ENCODE measurements at places on chromosomes 5 and 9. TPM values are rescaled to one million over a fixed set of nuclear protein-coding genes. Genes with fewer than 3 reads are reported as not detected.

GRCh38 chr5:89324990-89325389 is 442.0 kb upstream of the MEF2C start:
- no peak for DNase-seq

GRCh38 chr5:3139499-3139931 is 388.0 kb upstream of the IRX2 start:
- DNase-seq: no peak

The BTNL3 gene
- 0.10 TPM for total RNA-seq

The ENG gene
- total RNA-seq: 11.1 TPM

The QRFP gene
- not detected for total RNA-seq

The RANBP17 gene
- total RNA-seq: not detected

- DNase-seq: peak; percentile 63
Measured at GRCh38 chr5:143826951-143827444, 15.0 kb downstream of the HMHB1 start.

- no peak for DNase-seq
Measured at GRCh38 chr5:137263371-137264005, 235.6 kb downstream of the SPOCK1 start.

DNA sequence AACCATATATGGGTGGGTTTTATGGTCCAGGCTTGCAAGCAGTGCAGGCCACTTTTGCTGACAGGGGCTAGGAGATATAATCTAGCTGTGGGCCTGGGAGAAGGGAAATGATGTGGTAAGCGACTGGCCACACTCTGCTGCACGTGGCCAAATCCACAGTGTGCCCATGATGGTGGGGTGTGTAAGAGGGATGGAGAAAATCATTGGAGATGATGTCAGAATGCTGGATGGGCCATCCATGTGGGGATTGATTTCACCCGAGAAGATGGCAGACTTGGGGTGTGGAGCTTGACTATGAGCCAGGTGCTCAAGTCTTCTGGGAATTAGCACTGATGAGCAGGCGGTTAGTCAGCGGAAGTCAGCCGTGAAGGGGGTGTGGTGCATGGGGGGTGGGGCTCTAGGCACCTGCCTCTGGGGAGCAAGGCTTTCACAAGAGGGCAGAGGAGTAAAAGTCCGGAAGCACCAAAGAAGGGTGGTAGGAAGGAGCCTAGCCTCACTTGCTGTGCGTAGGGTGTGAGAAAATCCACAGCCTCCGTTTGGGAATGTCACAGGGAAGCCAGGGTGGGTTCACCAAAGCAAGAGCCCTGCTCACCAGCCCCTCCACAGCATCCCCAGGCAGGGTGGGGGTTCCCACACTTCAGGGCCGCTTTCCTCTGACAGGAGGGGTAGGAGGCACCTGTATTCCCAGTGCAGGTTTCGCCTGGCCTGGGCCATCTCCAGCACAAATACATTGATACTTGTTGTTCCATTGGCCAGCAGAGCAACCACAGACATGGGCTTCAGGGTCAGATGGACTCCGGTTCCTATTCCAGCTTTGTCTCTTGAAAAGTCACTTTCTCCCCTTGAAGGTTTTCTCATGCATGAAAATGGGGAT is 44.5 kb upstream of the ANGPTL2 start:
- DNase-seq: no peak

The DOCK8 gene
- total RNA-seq: 213 TPM

DNA sequence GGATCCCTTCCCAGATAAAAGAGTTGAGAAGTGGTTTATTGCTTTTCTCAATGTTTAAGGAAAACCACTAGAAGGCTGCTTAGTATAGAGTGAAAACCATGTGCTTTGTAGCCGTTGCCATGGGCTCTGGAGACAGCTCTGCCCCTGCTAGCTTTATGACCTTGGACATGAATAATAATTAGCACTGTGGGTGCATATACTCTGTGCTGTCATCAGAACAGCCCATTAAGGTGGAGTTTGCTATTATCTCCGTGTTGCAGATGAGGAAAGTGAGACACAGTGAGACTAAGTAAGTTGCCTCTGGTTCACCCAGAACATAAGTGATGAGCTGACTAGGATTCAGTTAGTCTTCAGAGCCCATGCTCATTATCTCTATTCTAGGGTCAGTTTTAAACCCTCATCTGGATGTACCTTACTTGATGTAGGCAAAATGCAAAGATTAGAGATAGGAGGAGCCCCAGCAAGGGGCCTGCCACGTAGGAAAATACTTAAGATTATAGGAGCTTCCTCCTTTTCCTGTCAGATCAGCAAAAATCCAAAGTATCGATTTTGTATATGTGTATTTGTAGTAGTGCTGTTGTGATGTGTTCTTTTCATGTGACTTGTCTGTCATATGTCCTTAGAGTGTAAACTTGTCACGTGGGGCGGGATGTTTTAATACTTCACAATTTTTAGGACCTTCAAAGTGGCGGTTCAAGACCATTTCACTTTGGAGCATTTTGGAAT is 102.5 kb downstream of the TLE4 start:
- no peak for DNase-seq

The COL23A1 gene
- 0.86 TPM for total RNA-seq

DNA sequence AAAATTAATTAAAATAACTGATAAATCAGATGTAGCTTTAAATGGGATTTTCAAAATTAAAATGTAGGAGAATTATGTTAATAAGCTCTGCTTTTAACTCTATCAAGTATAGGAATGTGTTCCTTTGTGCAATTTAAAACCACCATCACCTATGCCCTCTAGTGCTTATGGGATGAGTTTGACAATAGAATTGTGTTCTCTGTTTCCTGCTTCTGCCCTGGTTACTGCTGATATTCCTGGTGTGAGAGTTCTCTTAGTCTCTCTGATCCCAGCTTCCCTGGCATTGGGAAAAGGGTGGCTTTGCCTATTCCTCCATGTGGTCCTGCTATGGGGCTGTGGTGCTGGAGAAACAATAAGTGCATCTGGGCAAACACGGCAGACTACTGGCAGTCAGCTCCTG is 8.1 kb downstream of the LRRTM2 start:
- DNase-seq: no peak

DNA sequence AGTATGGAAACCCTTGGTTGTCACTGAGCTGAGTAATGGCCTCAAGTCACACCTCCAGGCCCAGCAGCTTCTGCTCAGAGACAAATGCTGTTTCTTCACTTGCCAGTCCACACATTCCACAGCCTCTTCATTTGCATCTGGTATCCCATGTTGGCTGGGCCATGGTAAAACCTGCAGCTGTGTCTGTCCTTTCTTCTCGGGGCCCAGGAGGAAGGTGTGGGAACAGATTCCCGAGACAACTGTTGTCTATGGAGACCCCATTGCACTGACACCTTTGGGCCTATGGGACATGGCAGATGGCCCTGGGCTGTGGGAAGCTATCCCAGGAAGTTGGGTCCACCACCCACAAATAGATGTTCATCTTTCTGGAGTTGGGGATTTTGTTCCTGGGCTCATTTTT is 85.1 kb downstream of the MACROH2A1 start:
- DNase-seq: no peak

- no peak for DNase-seq
Measured at GRCh38 chr5:91189480-91190313, 193.4 kb downstream of the ARRDC3 start.

- DNase-seq: no peak
Measured at GRCh38 chr9:136201609-136202453, 3.1 kb downstream of the LHX3 start.

The SPACA9 gene
- 5.8 TPM for total RNA-seq

DNA sequence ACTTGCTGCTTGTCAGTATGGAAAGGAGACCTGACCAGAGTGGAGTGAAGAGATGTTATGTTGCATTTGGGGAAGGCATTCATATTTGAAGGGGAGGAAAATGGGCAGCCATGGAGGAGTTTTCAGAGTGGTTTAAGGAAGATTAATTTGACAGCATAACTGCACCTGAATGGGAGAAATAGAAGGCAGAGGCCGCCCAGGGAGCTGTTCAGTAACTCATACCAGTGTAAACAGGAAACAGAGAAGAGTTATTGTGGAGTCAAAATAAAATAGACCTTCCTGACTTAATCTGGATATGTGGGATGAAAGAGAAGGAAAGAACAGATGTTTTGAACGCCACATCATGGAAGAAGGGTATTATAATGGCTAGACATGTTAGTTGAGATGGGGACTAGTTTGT is 13.4 kb downstream of the SLC44A1 start:
- no peak for DNase-seq

DNA sequence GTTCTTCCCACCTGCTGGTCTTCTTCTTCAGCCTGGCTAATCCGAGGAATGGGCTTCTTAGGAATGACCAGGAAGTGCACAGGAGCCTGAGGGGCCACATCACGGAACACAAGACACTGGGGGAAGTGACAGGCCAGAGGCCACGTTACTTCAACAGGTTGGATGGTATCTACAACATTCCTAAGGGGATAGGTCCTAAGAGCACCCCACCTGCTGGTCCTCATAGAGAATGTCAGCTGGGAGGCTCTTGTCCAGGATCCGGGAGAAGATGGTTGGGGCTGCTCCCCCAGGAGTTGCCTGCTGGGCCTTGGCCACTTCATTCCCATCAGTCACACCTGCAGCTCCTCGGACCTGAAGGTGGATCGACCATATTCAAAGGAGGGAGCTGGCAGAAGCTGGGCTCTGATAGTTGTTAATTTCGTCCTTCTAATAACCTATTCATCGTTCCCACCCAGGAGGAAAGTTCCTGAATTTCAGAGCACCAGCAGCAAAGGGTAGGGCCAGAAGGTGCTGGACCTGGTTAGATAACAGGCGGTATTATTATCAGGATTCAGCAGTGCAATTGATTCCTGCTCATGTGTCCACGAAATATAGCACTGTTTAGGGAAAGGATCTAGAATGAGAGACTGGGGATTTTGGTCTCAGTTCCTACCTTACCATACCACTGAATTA is 1.3 kb downstream of the HINT2 start:
- DNase-seq: no peak

GRCh38 chr5:14143546-14143840 is 351 bp downstream of the TRIO start:
- no peak for DNase-seq

- DNase-seq: peak; percentile 13
Measured at GRCh38 chr9:1018121-1018520, 32.0 kb upstream of the DMRT2 start.

- DNase-seq: no peak
Measured at GRCh38 chr9:3520564-3520963, 5.2 kb downstream of the RFX3 start.

- no peak for DNase-seq
Measured at GRCh38 chr5:174307031-174307408, 261.5 kb downstream of the NSG2 start.

- DNase-seq: no peak
Measured at GRCh38 chr5:40514976-40515375, 164.7 kb upstream of the PTGER4 start.

The LCN9 gene
- total RNA-seq: not detected

The PRRT1B gene
- not detected for total RNA-seq

- DNase-seq: no peak
Measured at GRCh38 chr5:57103317-57103907, 70.4 kb upstream of the GPBP1 start.

- no peak for DNase-seq
Measured at GRCh38 chr9:7028591-7028990, 270.8 kb downstream of the KDM4C start.

DNA sequence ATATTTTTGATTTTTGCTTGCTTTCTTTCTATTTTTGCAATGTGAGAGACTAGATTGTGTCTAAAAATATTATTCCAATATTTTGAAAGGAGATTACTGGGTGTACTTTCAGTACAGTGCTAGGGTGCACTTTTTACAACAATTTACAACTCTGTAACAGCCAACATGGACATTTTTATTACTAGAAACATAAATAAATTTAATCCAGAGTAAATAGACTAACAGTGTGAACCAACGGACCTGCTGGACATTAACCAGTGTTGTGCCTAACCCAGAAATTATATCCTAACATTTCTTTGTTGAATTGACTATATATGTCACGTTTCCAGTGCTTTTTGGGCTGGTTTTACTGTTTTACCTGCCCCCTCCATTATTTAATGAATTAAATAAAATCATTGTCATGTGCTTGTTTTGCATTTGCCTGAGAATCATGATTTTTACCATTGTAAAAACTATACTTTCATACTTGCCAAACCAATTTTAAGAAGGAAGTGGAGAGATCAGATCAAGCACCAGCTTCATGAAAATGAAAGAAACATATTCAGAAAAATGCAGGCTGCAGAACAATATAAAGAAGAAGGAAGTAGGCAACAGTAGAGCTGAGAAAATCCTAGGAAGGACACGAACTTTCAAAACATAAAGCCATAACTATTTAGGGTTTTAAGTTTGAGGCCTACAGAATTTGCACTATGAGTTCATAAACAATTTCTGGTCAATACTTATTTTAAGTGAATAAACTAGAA is 400.8 kb upstream of the PIK3R1 start:
- DNase-seq: no peak

The SPINK4 gene
- not detected for total RNA-seq

DNA sequence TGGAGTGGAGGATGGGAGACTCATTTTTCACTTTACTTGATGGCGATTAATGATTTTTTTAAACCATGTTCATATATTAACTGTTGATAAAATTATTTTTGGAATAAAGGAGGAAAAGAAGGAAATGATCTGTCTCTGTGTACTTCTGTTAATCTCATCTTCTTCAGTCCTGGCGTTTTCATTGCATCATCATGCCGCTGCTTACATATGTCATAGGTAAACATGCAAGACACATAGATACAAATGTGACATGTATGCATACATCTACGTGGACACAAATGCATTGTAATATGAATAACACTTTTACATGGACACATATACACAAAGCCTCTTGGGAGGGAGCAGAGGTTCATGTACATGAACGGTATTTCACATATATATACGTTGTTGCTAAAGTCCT is 10.0 kb downstream of the TMEM174 start:
- no peak for DNase-seq

- DNase-seq: peak; percentile 2
Measured at GRCh38 chr5:76153271-76153670, 70.1 kb downstream of the SV2C start.

DNA sequence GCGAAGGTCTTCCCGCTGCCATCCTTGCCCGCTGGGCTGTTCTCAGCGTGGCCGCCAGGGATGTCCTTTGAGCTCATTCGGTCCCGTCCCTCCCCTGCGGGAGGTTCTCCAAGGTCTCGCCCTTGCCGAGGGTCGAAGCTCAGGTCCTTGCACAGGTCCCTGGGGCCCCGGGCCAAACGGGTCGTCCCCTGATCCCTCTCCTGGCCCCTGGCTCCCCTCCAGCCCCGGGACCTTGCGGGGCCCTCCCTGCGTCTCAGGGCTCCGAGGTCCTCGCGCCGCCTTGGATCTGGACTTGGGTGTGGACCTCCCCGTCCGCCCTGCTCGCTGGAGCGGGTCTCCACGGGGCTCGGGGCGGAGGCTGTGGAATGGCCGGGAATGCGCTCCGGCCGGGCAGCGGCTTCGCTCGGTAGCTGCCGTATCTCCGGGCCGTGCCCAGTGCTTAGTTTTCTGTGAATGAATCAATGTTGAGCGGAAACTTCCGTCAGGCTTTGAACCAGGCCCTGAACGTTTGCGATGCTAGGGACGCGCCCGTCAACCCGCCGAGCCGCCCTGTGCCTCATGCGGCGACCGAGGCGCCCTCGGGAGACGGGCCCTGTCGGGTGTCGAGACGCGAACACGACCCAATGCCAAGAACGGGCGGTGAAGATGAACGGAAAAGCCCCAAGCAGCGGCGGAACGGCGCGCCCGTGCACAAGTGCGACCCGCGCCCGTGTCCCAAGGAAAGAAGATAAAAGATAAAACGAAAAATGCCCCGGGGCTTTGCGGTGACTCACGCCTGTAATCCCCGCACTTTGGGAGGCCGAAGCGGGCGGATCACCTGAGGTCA is 780 bp downstream of the RNU6ATAC start:
- DNase-seq: peak; percentile 75

- DNase-seq: no peak
Measured at GRCh38 chr5:94025788-94026473, 284.5 kb upstream of the POU5F2 start.

The IFNA13 gene
- total RNA-seq: not detected

- no peak for DNase-seq
Measured at GRCh38 chr9:36868586-36869282, 165.3 kb downstream of the PAX5 start.

The F12 gene
- total RNA-seq: 6.5 TPM

The PTGDS gene
- total RNA-seq: not detected
